ENCODE measurements at places on chromosomes 16 and 17.

GRCh38 chr17:5819396-5819795 is 235.1 kb upstream of the NLRP1 start:
- no peak for DNase-seq

- peak; percentile 88 for DNase-seq
Observed at GRCh38 chr16:67672739-67673662, 6.4 kb downstream of the C16orf86 start.

GRCh38 chr16:84357191-84357651 is 11.1 kb upstream of the ATP2C2 start:
- no peak for DNase-seq

DNA sequence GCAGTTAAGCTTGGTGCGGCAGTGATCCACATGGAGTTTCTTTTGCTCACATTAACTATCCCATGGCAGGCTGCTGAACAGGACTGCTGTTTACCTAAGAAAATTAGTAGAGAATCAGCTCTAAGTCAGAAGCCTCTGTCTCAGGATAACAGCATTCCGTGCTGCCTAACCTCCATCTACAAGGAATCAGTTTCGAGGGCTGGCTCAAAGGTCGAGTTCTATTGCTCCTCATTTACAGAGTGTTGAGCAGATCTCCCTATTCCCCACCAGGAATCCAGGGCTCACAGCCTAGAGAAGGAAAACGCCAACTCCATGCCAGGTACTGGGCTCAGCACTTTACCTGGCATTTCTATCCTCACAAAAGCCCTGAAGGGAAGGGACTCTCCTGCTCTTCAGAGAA is 9.9 kb downstream of the GINS2 start:
- DNase-seq: no peak

All from dermis blood vessel endothelial cell (primary cell).